HFFc6 (cell line): ENCODE measurements at places on chromosomes 2 and 18. TPM values are rescaled to one million over a fixed set of nuclear protein-coding genes. Genes with fewer than 3 reads are reported as not detected.

- peaks cover 8% of the 10 kb centered on the region for H3K27me3 ChIP-seq
- no peaks in the 10 kb centered on the region for H3K4me1 ChIP-seq
- peak; percentile 27 for DNase-seq
- no peak overlapping the region for H3K27ac ChIP-seq
These were observed 18.5 kb upstream of the CCDC93 start for GRCh38 chr2:118032169-118033013.

GRCh38 chr2:110905217-110905616 lies 172.8 kb downstream of the ACOXL start:
- no peak for DNase-seq
- no peak overlapping the region for H3K4me3 ChIP-seq
- H3K27ac ChIP-seq, result no peak overlapping the region
- no peaks in the 10 kb centered on the region for H3K36me3 ChIP-seq

DNA sequence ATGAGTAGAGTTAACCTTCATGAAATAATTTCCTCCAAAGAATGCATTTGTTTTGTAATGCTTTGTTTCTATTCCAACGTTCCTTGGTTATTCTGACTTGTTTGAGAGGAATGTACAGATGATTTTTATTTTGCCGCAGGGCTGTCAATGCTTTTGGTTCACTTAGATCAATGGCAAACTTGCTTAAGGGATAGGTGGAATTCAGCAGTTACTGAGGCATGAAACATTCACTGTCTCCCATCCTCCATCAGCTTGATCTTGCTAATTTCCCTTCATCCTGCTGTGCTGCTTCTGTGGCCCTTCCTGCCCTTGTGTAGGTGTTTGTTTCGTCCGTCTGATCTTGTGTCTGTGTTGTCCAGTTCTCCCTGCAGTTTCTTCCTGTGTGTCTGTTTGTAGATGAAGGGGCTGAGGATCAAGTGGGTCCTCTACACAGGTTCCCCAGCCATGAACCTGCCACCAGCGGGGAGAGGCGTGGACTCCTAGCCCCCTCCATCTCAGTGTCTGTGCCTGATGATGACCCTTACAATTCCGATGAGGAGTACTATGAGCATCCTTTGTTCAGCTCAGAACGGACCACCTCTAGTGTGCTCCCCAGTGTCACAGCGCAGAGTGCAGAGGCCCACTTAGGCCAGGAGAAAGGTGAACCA lies 84.2 kb upstream of the UNC80 start:
- peaks cover 4% of the 10 kb centered on the region; the same call in 1 of the 2 replicates for H3K27me3 ChIP-seq
- no peak for DNase-seq
- no peaks in the 10 kb centered on the region for H3K4me1 ChIP-seq
- no peak overlapping the region for H3K27ac ChIP-seq
- no peak overlapping the region for H3K4me3 ChIP-seq

GRCh38 chr2:144548532-144549191 lies 28.7 kb upstream of the ZEB2 start:
- no peak for DNase-seq
- H3K27ac ChIP-seq, result no peak overlapping the region
- H3K27me3 ChIP-seq, result no peaks in the 10 kb centered on the region

GRCh38 chr2:152336119-152336853 lies 1.3 kb downstream of the FMNL2 start:
- H3K27ac ChIP-seq, result peak overlapping the region; percentile 93
- peaks cover 43% of the 10 kb centered on the region for H3K4me1 ChIP-seq
- peak overlapping the region; percentile 98 for H3K4me3 ChIP-seq
- no peaks in the 10 kb centered on the region for H3K36me3 ChIP-seq
- H3K27me3 ChIP-seq, result no peaks in the 10 kb centered on the region; the same call in 1 of the 2 replicates

GRCh38 chr2:32798829-32799228 lies 147.9 kb upstream of the LTBP1 start:
- no peak for DNase-seq
- H3K36me3 ChIP-seq, result peaks cover 6% of the 10 kb centered on the region; the same call in 1 of the 2 replicates
- no peak overlapping the region for H3K27ac ChIP-seq
- peaks cover 18% of the 10 kb centered on the region for H3K4me1 ChIP-seq

- H3K36me3 ChIP-seq, result no peaks in the 10 kb centered on the region
- H3K27me3 ChIP-seq, result no peaks in the 10 kb centered on the region
- H3K27ac ChIP-seq, result no peak overlapping the region
- no peak for DNase-seq
- H3K4me1 ChIP-seq, result no peaks in the 10 kb centered on the region
These were observed 219.3 kb upstream of the TMEFF2 start for GRCh38 chr2:192413812-192414681.

DNA sequence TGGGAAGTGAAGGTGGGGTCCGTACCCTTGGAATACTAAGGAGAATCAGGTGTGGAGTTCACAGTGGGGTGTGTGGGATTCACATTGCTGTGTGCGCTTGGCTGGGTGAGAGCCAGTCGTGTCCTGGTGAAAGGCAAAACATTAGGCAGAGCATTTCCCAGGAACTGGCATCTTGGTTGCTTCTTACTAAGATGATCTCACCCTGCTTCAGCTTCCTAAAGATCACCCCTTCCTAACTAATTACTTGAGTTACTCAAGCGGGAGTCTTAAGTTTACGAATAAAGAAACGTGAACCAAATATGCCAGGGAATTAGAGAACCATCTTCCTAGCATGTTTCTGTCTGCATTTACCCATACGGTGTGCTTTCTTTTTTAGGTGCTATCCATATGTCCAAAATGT lies 122.9 kb downstream of the NCK2 start:
- peak overlapping the region; percentile 7; the same call in 1 of the 2 replicates for H3K27ac ChIP-seq
- no peak overlapping the region for H3K4me3 ChIP-seq
- no peak for DNase-seq

HOXD8 gene
- total RNA-seq, result 3.9 to 4.8 TPM (median 4.6 TPM) in 3 replicates

DNA sequence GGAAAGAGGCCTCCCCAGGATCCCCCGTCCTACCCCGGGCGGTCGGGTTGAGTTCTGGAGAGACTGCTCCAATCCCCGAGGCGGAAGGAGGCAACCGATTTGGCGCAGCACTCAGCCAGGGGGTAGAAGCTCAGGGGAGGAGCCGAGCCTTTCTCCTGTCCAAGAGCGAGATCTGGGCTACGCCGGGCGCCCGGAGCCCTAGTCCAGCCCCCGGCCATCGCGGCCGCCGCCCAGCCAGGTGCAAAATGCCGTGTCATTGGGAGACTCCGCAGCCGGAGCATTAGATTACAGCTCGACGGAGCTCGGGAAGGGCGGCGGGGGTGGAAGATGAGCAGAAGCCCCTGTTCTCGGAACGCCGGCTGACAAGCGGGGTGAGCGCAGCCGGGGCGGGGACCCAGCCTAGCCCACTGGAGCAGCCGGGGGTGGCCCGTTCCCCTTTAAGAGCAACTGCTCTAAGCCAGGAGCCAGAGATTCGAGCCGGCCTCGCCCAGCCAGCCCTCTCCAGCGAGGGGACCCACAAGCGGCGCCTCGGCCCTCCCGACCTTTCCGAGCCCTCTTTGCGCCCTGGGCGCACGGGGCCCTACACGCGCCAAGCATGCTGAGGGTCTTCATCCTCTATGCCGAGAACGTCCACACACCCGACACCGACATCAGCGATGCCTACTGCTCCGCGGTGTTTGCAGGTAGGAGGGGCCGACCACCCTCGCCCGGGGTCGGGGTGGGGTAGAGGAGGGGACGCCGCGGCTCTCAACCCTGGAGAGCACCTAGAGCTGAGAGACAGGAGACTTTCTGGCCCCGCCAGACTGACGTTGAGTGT lies at the start of gene DYSF:
Gene DYSF, plus strand, starts transcription at position 158 of the 817 bp plus-strand sequence.
- peaks cover 25% of the 10 kb centered on the region for H3K27me3 ChIP-seq
- peaks cover 33% of the 10 kb centered on the region for H3K4me1 ChIP-seq
- H3K27ac ChIP-seq, result no peak within 1 kb of the TSS
- no peaks in the 10 kb centered on the region for H3K36me3 ChIP-seq
- peak within 1 kb of the TSS; percentile 68 for H3K4me3 ChIP-seq
- DNase-seq, result no peak

UGT1A8 gene
- not detected in 2 replicates for total RNA-seq

NPHP1 gene
- 5.4 and 6.7 TPM in 2 replicates for total RNA-seq

- peak; percentile 98 for DNase-seq
- H3K4me3 ChIP-seq, result peak overlapping the region; percentile 47
- no peaks in the 10 kb centered on the region; the same call in none of the 2 replicates for H3K27me3 ChIP-seq
- no peaks in the 10 kb centered on the region; the same call in 1 of the 2 replicates for H3K36me3 ChIP-seq
- H3K4me1 ChIP-seq, result peaks cover 82% of the 10 kb centered on the region
These were observed 151.3 kb downstream of the ZFP36L2 start for GRCh38 chr2:43075054-43075593.
